ENCODE measurements at places on chromosomes 13 and 19.

DNA sequence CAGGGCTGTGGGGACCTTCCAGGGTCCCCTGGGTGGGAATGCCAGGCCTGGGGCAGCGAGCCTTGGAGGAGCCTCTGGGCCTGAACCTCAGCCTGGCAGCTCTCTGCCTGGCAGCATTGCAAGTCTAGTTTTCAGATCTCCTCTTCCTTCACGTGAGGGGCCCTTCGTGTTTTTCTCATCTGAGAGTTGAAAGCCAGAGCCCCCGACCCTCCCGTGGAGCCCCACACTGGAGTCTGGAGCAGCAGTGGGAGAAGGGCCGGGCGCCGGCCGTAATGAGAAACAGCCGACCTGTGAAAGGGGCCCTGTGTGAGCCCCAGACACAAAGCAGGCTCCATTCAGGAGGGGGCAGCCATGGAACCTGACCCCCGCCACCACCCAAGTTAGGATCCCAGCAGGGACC lies 19.3 kb downstream of the TMED1 start:
- no peak for DNase-seq

- no peak for DNase-seq
Observed at GRCh38 chr13:48682436-48682835, 28.7 kb downstream of the CYSLTR2 start.

- DNase-seq: no peak
Observed at GRCh38 chr13:72884101-72884500, 102.2 kb downstream of the PIBF1 start.

GRCh38 chr13:110506859-110507566 lies 54.5 kb downstream of the RAB20 start:
- no peak for DNase-seq

DNA sequence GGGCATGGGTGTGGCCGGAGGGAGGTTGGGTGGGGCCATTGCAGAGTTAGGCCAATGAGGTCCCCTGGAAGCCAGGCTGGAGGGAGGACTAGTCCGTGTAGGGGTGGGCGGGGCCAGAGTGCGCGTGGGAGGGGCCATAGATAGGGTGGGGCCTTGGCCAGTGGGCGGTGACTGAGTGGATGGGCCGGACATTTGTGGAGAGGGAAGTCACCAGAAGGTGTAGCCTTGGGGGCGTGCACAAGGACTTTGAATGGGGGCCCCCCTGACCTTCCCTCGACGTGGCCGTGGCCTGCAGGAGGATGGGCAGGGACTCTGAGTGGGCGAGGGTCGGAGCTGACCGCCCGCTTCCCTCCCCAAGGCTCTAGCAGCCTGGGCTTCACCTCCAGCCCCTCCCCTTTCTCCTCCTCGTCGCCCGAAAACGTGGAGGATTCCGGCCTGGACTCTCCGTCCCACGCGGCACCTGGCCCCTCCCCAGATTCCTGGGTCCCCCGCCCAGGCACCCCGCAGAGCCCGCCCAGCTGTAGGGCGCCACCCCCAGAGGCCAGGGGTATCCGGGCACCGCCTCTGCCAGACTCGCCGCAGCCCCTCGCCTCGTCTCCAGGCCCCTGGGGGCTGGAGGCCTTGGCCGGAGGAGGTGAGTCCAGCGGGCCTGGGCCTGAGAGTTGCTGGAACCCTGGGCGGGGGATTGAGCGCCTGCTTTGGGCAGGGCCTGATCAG lies 16.5 kb upstream of the B3GNT3 start:
- no peak for DNase-seq

DNA sequence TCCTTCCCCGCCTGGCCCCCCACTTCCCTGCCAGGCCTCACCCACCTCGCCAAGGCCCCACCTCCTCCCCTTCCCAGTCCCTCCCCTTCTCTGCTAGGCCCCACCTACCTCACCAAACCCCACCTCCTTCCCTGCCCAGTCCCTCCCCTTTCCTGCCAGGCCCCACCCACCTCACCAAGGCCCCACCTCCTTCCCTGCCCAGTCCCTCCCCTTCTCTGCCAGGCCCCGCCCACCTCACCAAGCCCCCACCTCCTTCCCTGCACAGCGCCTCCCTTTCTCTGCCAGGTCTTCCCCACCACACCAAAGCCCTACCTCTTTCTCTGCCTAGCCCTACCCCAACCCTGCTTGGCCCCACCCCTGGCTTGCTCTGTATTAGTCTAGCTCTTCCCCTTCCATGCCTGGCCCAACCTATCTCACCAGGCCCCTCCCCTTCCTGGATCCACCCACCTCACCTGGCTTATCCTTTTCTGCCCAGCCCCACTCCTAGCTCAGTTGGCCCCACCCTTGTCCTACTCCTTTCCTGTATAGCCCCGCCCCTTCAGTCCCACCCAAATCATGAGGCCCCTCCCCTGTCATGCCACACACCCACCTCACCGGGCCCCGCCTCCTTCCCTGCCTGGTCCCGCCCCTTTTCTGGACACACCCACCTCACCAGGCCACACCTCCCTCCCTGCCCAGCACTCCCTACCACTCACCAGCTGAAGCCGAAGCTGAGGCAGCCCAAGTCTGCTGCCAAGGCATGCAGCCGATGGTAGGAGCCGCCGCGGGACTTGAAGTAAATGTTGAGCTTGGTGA lies 16.2 kb downstream of the CERS1 start:
- no peak for DNase-seq

GRCh38 chr19:31975461-31975860 lies 369.9 kb upstream of the ZNF507 start:
- no peak for DNase-seq

GRCh38 chr13:101398191-101398590 lies 18.1 kb downstream of the NALCN start:
- DNase-seq: no peak

DNA sequence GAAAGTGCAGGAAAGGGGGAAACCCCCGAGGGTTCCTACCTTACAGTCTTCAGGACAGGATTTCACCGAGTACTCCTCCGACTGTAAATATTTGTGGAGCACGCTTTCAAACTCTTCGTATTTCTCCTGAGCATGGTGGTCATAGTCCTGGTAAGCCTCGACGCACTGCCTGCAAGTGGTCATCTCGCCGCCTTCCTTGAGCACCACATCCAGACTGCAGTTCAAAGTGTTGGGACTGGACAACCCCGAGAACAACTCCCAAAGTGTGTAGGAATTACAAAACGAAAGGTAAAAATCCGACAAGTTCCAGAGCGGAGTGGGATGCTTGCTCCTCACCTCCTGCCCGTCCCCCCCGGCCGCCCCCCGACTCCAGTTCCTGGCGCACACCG lies 349.7 kb downstream of the LIG4 start:
- no peak for DNase-seq

GRCh38 chr13:63864171-63864902 lies 2448.7 kb upstream of the PCDH20 start:
- DNase-seq: no peak

GRCh38 chr19:20840371-20840770 lies 64.3 kb downstream of the ZNF66 start:
- DNase-seq: no peak

- DNase-seq: no peak
Observed at GRCh38 chr13:31848621-31849020, 109.3 kb downstream of the RXFP2 start.

- DNase-seq: no peak
Observed at GRCh38 chr13:66826398-66826797, 403.7 kb downstream of the PCDH9 start.

DNA sequence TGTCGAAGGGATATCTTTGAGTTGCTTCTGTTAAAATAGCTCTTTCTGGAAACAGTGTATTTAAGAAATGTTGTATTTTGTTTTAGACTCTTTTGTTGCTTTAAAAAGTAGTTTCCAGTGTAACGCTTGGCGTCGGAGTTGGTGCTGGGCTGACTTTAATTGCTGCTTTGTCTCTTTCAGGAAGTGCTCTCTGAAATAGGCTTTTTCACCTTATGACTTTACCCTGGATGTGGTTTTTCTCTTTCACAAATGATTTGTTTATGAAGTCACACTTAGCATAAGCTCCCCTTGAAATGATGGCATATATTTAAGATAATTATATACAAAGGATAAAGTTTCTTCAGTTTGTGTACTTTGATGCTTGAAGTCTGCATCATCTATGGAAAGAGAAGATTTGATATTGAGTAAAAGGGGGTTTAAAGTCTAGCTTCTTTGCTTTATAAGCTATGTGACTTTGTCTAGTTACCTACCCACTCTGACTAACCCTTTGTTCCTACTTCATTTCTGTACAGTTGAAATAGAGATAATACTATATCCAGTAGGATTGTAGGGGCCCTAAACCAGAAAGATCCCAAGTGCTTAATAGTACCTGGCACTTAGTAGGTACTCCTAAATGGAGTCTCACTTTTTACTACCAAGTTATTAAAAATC lies at the start of gene GPR18:
GPR18 (minus strand) TSS at position 170 of the 651 bp plus-strand sequence. CDS start 2,507 bp downstream, outside the sequence.
- DNase-seq: no peak

DNA sequence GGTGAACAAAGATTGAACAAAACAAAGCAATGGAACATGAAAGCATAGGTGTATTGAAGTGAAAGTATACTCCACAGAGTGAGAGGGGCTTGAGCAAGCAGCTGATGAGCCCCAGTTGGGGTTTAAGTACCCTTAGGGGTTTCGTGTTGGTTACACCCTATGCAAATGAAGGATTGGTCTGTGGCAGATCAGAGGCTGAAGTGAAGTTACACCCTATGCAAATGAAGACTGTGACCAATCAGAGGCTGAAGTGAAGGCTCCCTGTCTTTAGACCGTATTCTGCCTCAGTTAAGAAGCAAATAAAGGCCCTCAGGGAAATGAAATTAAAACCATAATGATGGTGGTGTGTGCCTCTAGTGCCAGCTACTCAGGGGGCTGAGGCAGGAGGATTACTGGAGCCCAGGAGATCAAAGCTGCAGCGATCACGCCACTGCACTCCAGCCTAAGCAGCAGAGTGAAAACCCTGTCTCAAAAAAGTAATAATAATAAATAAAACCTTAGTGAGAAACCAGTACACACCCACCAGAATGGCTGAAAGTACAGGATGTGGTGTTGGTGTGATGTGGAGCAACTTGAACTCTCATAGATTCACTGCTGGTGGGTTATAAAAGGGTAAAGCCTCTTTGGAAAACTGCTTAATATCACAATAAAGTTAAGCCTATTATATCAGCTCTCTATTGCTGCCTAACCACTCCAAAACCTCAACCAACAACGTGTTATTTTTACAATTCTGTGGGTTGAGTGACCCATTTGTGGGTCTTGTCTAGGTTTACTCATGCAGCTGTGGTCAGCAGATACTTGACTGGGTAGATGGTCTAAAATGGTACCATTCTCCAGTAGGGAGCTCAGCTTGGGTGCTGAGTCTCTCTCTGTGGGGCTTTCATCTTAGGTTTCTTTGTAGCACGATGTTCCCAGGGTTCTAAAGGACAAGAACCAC lies 12.8 kb upstream of the UPF3A start:
- no peak for DNase-seq

DNA sequence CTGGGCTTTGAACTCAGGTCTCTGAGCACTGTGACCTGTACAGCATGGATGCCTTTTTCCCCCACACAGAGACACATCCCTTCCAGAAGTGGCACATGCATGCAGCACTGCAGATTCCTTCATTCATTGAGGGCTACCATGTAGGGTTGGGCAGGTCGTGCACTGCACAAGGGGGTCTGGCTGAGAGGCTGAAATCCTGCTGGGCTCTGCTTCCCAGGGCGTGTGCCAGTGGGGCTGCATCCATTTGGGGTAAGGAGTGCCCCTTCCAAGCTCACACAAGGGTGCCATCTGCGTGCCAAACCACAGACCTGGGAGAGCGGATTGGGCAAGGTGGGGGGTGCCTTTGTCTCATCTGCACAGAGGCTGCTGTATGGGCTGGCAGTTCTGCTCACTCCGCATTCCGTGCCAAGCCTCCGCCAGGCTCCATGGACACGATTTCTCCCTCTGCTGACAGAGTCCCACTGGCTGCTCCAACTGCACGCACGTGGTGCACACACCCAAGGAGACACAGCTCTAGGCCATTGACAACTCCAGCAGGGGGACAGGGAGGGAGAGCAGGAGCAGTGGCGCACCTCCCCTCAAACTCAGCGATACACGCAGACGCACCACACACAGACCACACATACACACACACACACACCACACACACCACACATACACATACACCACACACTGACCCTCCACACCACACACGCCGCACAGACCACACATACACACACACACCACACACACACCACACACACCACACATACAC lies 4.5 kb upstream of the SHISA7 start:
- no peak for DNase-seq

GRCh38 chr19:11596156-11596555 lies 1.1 kb upstream of the ZNF627 start:
- no peak for DNase-seq

DNA sequence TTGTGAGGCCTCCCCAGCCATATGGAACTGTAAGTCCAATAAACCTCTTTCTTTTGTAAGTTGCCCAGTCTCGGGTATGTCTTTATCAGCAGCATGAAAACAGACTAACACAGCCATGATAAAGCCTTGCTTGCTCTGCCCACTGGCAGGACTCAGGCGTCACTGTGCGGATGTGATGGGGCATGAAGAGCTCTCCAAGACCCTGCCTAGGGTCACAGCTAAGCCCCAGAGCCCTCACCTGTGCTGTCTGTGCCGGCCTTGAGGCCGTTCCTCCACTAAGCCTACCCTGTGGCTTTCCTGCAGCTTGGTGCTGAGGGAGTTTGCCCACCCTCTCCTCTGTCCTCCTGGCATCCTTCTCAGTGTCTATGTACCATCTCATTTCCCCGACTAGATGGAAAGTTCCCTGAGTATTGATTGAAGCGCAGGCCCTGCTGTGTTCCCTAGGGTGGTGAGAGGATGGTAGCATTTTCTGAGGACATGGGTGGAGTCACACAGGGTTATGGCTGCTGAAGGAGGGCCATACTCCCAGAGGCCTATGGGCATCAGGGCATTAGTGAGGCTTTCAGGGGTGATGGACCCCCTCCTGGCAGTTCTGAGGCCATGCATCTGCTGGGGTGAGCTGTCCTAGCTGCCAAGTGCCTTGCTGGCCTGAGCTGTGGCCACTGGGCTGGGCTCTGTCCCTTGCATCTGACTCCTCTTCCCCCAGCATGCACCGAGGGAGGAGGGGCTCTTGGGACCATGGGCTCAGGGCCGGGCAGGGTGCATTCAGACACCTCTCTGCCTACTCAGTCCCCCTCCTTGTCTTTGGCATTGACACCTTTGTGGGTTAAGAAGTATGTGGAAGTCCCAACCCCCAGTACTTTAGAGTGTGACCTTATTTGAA lies 75.3 kb downstream of the TEX29 start:
- DNase-seq: no peak

- no peak for DNase-seq
Observed at GRCh38 chr19:45767410-45767880, 1.6 kb downstream of the SIX5 start.

GRCh38 chr19:42229301-42229854 lies 9.3 kb downstream of the ZNF526 start:
- no peak for DNase-seq

GRCh38 chr13:39496506-39496905 lies 106.5 kb downstream of the LHFPL6 start:
- DNase-seq: no peak

DNA sequence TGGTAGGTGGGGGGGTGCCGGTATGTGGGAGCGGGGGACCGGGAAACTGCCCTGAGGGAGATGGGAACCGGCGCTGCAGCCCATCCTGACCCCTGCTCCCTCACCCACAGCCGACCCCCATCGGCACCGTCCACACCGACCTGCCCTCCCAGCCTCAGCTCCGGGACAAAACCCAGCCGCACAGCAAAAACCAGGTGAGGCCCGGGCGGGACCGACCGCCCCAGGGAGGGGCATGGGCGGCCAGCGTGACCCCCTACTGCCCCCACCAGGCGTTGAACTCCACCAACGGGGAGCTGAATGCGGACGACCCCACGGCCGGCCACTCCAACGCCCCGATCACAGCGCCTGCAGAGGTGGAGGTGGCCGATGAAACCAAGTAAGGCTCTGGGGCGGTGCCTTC lies 35.9 kb downstream of the BTBD2 start:
- DNase-seq: no peak

GRCh38 chr13:26786651-26787295 lies 26.2 kb upstream of the GPR12 start:
- DNase-seq: no peak

All from activated naive CD8-positive, alpha-beta T cell treated with anti-CD3 and anti-CD28 coated beads, Interleukin-2, amount 50 U/mL, for 16 hours (primary cell).